Fibroblast of the aortic adventitia (primary cell): ENCODE measurements at places on chromosomes 12 and 14. TPM values are rescaled to one million over a fixed set of nuclear protein-coding genes. Genes with fewer than 3 reads are reported as not detected.

FAM161B gene
- 2.3 and 3.1 TPM in 2 replicates for total RNA-seq

GXYLT1 gene
- total RNA-seq, result 6.1 and 9.8 TPM in 2 replicates

SLC24A4 gene
- 0.08 TPM in 1 of 2 replicates, not detected in the other for total RNA-seq

GARIN6 gene
- total RNA-seq, result not detected in 2 replicates

KRT8 gene
- total RNA-seq, result 5.4 and 15.4 TPM in 2 replicates

NANOG gene
- total RNA-seq, result under 0.01 and 0.16 TPM in 2 replicates

DLGAP5 gene
- total RNA-seq, result 0.49 and 23.8 TPM in 2 replicates

SIX6 gene
- total RNA-seq, result not detected in 2 replicates

FZD10 gene
- not detected in 2 replicates for total RNA-seq

LRP1-AS gene
- not detected in 2 replicates for total RNA-seq

CCDC198 gene
- total RNA-seq, result not detected in 2 replicates

CCDC60 gene
- not detected in 2 replicates for total RNA-seq

LARP4 gene
- total RNA-seq, result 33.8 and 47.5 TPM in 2 replicates

USP44 gene
- total RNA-seq, result 0.82 and 1.8 TPM in 2 replicates

ACOT6 gene
- total RNA-seq, result not detected in 2 replicates

BLTP3B gene
- total RNA-seq, result 54.7 and 72.9 TPM in 2 replicates

MGST1 gene
- 203 and 229 TPM in 2 replicates for total RNA-seq

SLC25A47 gene
- total RNA-seq, result not detected in 2 replicates
